Osteoblast (primary cell): ENCODE measurements at places on chromosomes 2 and 18.

GRCh38 chr18:34297287-34297686 is 72.6 kb upstream of the NOL4 start:
- DNase-seq = no peak

- no peak for DNase-seq
These were observed 151.1 kb downstream of the SH3BP4 start for GRCh38 chr2:235102896-235103295.

DNA sequence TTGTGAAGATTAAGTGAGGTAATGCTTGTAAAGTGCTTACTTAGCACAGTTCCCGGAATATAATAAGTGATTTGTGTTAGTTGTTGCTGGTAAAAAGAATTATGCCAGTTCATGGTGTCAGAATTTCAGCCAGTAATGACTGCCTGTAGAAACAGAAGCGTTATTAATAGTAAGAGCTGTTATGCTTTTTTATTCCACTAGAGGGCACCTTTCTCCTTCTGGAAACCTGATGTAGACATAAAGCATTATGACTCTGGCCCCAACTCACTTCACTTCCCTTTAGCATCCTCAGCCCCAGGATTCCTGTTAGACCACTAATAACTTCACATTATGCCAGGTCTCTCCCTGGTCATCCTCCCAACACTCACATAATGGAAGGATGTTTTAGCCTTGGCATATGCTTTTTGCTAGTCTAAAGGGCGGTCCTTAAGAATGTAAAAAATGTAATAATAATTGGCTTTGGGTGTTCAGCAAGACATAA is 34.9 kb downstream of the C18orf54 start:
- DNase-seq = peak; percentile 34

- no peak for DNase-seq
These were observed 87.1 kb upstream of the PNPT1 start for GRCh38 chr2:55780697-55781096.

GRCh38 chr2:14524041-14524802 is 108.3 kb upstream of the LRATD1 start:
- peak; percentile 36 for DNase-seq

DNA sequence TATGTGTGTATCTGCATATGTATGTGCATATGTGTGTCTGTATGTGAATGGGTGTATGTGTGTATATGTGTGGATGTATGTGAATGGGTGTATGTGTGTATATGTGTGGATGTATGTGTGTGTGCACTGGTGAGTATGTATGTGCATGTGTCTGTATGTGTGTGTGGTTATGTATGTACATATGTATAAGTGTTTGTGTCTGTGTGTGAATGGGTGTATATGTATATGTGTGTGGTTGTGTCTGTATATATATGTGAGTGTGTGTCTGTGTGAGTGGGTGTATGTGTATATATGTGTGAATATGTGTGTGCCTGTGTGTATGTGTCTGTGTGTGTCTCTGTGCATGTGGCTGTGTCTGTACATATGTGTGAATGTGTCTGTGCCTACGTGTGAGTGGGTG is 748.4 kb upstream of the HS6ST1 start:
- no peak for DNase-seq

DNA sequence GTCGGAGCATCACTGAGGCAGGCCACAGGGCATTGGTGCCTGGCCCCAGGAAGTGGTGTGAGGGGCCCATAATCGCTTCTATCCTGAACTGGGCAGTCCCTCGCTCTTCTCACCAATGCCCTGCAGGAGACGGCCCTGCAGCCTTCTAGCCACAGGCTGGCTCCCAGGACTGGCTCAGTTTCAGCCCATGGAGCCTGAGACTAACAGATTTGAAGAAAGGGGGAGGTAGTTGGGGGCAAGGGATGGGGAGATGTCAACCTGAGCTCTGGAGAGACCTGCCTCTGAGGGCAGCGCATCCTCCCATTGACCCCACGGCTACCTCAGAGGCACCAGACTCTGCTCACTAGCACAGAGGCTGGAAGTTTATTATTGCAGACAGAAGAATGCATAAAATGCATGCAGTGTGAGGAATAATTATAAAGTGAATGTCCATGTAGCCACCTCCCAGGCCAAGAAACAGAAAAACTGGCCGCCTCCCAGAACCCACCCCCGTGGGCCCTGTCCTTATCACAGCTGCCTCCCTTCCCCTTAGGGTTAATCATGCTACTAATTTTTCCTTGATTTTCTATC is 1.4 kb downstream of the TOGARAM2 start:
- DNase-seq = peak; percentile 57

- no peak for DNase-seq
These were observed 302.1 kb downstream of the HRH4 start for GRCh38 chr18:24762511-24762910.

- no peak for DNase-seq
These were observed 171.8 kb downstream of the ICOS start for GRCh38 chr2:204108330-204108751.

DNA sequence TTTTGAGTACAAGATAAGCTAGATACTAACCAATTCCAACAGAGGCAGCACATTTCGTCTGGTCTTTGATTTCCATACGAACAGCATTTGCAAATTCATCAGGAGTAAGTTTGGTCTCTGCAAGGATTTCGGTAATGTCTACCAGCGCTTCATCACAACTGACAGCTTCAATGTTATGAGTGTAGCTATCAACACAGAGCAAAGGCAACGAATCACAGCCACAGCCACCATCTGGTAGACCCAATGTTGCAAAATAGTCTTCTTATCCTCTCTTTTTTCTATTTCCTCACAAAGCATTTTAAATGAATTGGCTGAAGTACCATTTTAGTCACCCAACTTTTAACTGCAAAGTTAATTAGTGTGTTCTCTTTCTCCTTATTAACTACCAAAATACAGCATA is 68.3 kb downstream of the REV1 start:
- DNase-seq = no peak

DNA sequence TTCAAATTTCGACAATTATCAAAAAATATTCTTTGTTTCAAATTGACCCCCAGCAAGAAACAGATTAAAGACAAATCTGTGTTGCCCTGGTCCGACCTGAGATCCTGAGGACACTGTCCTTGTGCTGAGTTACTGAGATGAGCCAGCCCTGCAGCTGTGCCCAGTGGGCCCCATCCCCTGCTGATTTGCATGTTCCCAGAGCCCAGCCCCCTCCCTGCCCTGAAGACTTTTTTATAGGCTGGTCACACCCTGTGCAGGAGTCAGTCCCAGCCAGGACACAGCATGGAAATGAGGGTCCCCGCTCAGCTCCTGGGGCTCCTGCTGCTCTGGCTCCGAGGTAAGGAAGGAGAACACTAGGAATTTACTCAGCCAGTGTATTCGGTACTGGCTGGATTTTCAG is 31.4 kb upstream of the ZNG1B start:
- DNase-seq = no peak

DNA sequence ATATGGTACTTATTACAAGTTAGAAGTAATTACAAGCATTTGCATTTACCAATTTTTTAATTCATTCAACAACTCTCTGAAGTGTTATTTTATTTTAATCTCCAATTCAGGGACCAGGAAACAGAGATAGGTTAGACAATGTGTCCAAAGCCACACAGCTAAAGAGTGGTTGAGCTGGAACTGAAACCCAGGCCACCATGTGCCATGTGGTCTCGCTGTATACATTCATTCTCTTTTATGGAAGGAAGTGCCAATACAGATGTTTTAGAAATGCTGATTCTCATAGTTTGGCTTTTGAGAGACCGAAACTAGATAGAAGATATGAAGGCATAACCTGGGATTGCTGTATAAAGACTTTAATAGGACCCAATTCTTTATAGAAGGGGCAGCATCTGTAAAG is 684.6 kb upstream of the ID2 start:
- no peak for DNase-seq

- DNase-seq = no peak
These were observed 37.4 kb downstream of the UBE2F start for GRCh38 chr2:238004077-238004830.

DNA sequence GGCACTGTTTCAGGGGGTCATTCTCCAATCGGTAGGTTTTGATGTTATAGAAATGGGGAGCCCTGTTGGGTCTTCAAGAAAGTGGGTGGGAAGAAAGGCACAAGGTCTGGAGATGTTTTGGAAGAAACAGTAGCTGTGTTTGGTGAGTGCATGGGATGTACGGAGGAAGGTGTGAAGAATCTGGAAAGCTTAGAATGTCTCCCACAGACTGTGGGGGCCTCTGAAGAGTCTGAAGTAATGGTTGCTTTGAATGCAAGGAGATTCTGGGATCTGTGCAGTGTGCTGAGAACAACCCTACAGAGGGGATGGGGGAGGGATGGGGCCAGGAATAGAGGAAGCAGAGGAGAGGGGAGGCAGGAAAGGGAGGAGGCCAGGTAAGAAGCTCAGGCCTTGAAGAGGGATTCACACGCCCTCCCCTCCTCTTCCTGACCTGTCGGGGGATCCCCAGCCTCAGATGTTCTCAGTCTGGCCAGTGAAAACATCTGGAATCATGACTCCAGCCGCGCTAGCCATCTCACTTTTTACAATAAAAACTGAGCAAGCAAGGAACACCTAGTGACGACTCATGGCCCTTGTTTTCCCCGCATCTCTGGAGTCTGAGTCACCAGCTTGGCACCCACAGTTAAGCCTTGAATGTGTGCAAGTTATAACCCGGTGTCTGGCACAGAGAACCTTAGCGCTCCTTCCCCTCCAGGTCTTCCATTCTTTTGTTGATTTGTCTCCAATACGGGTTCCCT is 74.2 kb downstream of the SH3BP4 start:
- peak; percentile 93 for DNase-seq

- DNase-seq = no peak
These were observed 278.3 kb downstream of the TNS1 start for GRCh38 chr2:217724471-217724870.

DNA sequence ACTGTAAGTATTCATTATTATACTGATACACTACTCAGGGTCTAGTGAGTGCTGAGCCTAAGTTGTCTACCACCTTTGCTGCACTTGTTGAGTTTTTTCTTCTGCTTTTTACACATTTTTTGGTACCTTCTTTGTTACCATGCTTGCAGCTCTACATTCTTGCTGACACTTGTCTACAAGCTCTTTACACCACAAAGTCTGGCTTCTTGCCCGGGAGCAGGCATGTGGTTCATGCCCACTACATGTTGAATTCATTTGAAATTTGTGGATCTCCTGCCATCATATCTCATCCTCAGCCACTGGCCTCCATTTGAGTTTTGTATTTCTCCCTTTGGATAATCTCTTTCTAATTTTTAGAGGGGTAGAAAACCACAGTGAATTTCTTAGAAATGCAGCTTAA is 29.9 kb downstream of the IL18R1 start:
- no peak for DNase-seq

DNA sequence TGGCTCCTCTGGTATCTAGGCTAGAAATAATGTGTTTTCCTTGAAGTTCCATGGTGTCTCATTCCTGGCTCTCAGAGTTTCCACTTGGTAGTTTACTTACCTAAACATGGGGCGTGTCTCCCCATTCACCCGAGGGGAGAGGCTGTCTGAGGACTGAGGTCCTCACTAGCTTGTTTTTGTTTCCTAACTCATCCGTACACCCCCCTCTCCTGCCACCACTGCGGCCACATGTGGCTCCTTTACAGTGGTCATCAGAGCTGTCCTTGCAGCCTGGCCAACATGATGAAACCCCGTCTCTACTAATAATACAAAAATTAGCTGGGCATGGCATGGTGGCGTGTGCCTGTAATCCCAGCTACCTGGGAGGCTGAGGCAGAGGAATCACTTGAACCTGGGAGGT is 106.0 kb downstream of the ASAP2 start:
- DNase-seq = no peak

DNA sequence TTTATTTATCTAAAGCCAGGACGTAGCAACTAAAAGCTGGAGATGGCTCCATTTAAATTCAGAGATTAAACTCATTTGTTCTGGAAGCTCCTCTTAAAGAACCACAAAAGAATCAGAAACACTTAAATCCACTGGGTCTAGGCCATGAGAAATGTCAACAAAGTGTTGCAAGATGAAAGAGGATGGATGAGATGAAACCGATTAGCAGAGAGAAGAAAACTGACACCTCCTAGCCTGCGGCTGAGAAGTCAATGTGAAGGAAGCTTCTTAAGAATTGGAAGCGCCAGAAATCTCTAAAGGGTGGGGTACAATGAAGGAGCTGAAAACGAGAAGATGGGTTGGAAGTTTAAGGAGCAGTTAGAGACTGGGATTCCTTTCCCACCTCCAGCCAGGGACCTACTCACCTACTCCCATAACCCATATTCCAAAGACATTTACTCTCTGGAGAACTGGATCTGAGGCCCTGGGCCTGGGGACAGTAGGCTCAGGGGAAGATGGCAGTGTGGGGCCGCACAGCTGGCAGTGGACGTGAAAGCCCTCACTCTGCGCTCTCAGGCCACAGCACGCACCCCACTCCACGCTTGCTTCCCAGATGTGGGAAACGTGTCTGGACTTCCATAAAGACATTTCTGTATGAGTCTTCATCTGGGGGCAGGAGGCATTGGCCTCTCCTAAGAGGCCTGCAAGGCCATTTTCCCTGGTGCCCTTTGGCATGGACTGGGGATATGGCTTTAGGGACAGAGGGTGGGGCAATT is 188.4 kb downstream of the LOXHD1 start:
- no peak for DNase-seq

DNA sequence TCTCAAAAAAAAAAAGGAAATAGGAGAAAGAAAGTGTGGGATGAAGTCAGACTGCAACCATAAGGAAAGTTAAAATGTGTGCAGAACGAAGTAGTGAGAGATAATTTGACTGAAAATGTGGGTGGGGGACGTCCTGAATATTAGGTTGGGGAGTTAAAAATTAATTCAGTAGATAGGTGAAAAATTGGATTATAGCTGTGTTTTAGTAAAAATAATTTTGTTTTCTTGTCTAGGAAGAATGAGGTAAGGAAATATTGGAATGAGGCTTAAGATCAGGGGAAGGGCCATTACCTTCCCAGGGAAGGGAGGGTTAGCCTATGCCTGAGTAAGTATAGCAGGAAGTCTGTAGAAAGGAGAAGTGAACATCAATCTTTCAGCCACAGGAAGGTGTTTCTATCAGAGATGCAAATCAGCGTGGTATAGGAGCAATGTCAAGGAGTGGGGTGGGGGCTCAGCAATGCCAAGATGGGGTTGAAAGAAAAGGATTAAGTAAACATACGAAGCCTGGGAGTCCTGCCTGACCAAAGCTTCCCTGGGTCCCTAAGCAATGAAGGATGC is 250.9 kb downstream of the PIEZO2 start:
- DNase-seq = no peak

- DNase-seq = no peak
These were observed 82.5 kb upstream of the STPG4 start for GRCh38 chr2:47237375-47238334.

DNA sequence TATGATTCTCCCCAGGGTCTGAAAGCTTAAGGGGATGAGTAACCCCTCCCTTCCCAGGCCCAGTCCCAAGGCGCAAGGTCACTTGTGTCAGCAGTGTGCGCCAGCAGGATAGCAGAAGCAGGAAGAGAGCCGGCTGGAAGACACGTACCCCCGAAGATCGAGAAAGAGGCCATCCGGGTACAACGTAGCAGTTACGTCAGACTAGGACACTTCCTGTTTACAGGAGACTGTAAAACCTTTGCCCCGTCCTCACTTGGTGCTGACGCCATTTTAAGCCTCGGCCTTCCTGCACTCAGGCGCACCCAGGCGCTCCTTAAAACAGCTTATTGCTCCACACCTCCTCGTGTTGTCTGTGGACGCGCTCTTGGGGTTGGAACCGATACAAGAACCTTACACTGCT is 6.5 kb downstream of the CRYGB start:
- DNase-seq = no peak
